Spleen (tissue), 13 donors: ENCODE measurements at places on chromosomes 12 and 14.

- no peak for DNase-seq
These were observed 1089.5 kb downstream of the BCL11B start for GRCh38 chr14:98182393-98183055.

GRCh38 chr14:71399057-71399487, 491.8 kb downstream of the PCNX1 start:
- DNase-seq = no peak

DNA sequence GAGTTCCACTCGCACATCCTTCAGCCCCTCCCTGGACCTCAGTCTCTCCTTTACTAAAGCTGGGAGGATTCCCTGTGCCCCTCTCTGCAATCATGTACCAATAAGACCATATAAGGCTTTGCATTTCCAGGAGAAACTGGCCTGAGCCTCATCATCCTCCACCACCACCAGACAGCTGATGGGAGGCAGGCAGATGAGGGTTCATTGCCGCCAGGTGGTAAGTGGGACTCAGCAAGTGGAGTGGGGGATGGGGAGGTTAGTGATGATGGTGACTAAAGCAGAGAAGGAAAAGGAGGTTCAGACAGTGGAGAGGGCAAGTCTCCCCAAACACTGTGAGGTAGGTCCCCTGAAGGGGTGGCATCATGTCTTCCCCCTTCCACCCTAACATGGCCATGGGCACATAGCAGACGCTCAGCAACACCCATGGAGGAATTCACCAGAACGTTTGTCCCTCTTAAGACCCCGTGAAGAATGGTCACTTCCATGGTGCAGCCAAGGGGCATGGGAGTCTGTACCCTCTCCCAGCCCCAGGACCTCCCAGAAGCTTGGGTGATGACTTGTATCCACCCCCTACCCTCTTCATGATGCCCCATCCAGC, 4.5 kb upstream of the TNFRSF1A start:
- no peak for DNase-seq

- peak; percentile 100 for DNase-seq
These were observed 498 bp upstream of the RHOF start for GRCh38 chr12:121793838-121794533.

GRCh38 chr14:60003991-60004390, 84.0 kb downstream of the LRRC9 start:
- no peak for DNase-seq

DNA sequence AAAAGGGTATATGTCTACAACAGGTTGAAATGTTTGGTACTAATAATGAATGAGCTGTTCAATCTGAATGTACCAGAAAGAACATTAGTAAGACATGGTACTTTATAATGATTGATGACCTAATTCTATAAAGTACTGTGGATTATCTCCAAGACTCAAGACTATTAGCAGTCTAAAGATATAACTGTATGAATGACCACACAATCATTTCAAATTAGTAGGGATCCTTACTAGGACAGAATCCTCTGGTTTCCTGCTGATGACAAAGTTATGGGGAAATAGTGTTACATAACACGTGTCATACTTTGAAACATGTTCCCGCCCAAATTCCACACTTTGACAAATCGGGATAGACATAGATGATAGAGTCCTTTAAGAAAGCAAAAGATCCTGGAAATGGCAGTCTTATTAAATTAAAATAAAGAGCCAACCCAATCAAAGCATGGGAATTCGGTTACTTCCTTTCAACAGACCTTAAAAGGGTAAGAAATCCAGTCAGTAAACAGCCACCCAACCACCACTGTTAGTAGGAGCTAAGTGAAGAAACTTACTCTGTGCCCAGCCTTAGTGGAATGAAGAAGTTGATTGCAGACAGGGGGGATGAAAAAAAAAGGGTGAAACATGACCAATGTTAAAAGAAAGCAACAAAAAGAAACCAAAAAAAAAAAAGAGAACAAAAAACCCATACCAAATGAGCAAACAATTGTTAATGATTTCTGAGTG, 2.8 kb downstream of the VPS29 start:
- no peak for DNase-seq

DNA sequence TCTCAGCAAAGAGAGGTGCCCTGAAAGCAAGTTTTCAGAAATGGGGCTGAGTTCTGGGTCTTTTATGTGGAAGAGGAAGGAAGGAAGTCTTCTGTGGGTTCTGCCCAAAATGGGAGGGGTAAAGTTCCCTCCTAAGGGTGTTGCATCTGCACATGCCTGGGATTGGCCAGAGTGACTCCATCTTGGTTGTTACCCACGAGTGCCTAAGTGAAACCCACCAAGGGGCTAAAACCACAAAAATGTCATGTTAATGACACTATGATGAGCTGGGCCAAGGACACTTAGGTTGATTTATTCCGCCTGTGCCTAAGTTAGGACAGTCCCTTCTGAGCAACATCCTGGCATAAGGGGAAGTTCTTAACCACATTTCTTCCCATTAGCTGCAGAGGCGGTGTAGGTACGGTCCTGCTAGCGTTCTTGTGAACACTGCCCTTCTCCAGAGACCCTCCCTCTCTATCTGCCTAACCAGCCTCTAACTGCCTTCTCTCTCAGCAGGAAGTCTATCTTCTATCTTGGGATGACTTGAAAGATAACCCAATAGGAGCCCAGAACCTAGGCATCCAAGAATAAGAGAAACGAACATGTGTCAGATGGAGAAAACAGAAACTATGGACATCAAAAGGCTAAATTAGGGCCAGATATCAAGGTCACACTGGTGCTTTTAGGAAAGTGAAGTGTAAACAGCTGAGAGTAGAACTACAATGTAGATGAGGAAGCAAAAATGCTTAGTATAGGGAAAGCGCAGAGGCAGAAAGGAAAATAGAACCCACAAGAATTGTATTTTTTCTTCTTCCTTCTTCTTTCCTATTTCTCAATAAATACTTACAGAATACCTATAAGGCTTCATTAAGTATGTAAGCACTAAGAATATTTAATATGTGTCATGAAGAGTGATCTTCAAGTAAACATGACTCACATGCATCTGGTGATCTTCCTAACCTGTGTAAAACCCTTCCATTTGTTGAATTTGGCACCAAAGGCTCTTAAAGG, 104.2 kb upstream of the AMN1 start:
- DNase-seq = no peak

DNA sequence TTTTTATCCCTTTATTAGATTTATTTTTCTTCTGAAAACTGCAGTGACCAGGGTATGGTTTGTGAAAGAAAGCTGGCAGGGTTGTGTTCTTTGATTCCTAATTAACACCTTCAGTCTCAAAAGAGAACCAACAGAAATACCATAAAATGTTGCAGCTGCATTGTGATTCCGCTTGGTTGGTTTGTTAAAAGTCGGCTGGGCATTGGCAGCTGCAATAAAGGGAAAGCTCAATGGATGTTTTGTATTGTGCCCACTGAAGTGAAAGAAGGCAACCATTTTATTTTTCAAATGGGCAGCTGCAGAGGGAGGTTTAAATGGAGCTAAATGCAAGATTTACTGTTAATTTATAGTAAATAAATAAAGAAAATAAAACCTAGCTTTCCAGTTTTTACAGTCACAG, 16.7 kb downstream of the LGR5 start:
- no peak for DNase-seq

- no peak for DNase-seq
These were observed 97.6 kb downstream of the GARIN6 start for GRCh38 chr12:99745121-99745520.

DNA sequence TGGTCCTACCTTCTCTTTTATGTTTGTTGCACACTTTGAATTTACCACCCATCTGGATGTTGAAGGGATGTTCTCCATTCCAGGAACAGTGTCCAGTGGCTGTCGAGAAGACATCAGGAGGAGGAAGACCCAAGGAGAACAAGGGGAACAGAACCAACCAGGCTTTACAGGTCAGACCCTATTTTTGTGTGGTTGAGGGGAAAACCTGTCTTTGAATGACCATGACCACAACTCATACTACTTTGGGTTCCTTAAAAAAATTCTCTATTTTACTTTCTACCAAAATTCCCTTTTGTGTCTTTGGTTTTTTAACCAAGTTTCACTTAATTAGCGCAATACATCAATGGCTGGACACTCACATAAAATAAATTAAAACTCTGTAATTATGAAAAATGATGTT, 78.7 kb downstream of the PLXNC1 start:
- no peak for DNase-seq

- no peak for DNase-seq
These were observed 254.8 kb downstream of the MSRB3 start for GRCh38 chr12:65533177-65533883.

DNA sequence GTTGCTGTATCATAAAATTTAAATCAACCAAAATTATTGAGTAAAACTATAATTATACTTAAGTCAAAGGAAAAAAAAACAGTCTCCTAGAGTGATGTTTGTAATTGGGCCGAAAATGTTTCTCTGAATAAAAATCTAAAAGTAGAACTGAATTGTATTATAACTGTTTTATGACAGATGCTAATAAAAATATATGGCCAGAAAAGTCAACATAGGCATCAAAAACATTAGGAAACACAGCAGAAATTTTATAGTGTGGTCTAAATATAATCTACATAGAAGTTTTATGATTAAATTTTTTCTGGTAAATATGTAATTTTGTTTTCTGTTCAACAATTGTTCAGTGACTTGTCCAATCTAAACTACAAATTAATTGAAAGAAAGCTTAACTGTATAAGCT, 277.8 kb downstream of the ALX1 start:
- no peak for DNase-seq

DNA sequence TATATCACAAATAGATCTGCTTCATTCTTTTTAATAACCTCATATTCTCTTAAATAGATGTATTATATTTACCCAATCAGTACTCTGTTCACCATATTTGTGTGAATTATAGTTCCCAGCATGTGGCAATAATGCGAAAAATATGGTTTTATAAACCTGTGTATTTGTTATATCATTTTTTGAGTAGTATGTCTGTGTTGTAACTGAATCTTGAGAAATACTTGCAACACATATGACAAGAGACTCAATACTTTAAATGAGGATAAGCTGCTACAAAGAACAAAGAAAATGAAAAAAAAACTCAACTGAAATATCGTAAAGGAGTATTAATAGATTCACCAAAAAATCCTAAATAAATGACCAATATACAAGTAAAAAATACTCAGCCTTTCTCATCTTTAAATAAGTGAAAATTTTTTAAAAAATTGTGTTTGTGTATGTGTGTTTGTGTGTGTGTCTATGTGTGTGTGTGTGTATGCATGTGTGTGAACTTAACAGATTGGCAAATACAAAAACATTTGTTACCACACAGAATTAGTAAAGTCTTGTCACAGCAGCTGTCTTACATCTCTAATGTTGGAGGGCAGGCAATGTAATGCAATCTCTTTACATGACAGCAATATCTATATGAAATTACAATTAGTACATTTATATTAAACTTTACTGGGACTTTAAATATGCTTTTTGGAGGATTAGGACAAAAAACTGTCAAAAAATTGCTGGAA, 441.9 kb upstream of the MGAT4C start:
- DNase-seq = no peak

- no peak for DNase-seq
These were observed 30.4 kb downstream of the NUAK1 start for GRCh38 chr12:106108185-106108835.

DNA sequence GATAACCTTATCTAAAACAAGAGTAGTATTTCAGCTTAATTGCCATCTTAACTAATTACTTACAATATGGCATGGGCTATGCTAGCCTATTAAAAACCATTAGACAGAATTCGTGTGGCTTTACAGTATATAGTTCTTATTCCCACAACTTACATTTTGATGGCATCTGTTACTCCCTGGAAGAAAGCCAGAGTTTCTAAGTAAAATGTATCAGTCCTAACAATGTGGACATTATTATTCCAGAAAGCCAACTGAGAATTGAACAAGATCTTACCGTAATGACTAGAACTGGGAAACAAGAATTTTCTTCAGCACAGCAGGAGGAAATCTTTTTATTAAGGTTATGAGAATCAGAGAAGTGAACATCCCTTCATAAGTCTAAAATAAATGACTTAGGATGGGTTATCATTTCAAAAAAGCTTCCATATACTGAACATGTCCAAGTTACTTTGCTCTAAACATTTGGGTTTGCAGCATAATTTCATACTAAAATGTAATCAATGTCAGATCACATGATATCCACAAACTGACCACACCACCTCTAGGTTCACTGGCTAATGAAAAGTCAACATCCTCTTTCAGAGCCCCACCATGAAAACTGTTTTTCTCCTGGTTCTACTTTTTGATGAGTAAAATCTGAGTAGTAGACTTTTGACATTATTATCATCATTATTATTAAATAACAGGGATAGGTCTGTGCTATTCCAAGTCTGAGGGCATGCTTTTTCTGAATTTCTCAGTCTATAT, 179.7 kb downstream of the SSPN start:
- DNase-seq = no peak

DNA sequence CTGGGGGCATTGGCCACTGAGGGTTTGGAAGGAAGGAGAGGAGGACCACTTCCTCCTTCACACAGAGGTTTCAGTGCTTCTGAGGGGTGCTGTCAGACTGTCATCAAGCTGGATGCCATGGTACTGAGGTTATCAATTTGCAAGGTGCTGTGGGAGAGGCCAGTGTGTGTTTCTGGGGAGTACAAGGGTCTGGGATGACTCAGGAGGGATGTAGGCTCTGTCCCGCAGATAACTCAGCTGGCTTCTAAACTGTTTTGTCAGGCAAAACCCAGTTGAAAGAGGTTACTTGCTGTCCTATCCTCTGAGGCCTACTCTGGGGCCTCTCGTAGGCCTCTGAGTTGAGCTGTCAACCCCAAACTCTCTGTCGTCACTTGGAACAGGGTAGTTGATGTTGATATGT, 22.8 kb downstream of the ADCK1 start:
- no peak for DNase-seq

DNA sequence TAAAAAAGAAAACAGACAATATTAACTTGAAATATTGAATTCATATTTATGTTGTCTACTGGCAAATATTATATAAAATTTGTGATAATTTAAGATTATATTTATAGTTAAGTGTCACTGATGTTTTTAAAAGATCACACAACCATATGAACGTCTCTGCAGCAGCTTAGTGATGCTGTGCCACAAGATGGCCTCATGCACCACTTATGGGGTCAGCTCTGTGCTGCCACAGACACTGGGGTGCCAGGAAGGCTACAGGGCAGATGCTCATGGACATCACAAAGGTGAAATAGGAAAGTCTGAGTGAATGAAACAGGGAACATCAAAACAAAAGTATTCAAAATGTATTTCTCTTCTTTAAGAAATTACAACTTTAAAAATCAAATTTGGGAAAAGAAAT, 13.1 kb downstream of the ATXN3 start:
- DNase-seq = no peak

GRCh38 chr14:91140672-91141071, 26.8 kb downstream of the DGLUCY start:
- no peak for DNase-seq

GRCh38 chr14:39025250-39025809, 77.7 kb downstream of the SEC23A start:
- no peak for DNase-seq
